ENCODE measurements at places on chromosomes 5 and 9.

GRCh38 chr9:131429121-131430012, 35.5 kb downstream of the PRRC2B start:
- no peak for DNase-seq

- DNase-seq, result no peak
Observed at GRCh38 chr9:128771094-128771721, 519 bp downstream of the ZER1 start.

DNA sequence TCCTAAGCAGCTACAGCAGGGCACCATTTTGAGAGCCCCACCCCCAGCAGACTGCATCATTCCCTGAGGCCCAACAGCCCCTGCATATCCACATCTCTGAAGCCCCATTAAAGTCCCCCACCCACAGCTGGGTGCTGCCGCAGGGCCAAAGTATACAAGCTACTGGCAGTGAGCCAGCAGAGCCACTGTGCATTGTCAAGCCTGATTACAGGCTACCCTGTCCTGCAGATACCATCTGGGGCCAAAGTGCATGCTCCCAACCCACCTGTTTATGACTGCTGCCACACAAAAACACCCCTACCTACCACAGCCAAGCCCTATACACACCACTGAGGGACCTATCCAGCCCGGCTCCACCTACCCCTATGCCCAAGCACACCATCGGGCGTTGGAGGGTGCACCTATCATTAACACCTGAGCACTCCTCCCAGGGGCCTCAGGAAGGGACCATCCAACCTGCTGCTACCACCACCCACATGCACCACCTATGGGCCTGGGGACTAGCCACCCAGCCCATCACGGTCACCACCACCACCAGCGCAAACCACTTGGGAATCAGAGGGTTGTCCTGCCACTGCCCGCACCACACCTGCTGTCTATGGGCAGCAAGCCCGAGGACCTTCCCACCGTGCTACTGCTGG, 105.0 kb downstream of the PLPP1 start:
- no peak for DNase-seq

DNA sequence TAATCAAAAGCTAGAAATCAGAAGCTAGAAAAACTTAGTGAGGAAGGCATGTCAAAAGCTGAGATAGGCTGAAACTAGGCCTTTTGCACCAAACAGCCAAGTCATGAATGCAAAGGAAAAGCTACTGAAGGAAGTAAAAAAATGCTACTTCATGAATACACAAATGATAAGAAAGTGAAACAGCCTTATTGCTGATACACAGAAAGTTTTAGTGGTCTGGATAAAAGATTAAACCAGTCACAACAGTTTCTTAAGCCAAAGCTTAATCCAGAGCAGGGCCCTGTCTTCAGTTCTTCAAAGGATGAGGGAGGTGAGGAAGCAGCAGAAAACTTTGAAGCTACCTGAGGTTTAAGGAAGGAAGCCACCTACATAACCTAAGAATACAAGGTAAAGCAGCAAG, 102.5 kb upstream of the SH3GL2 start:
- no peak for DNase-seq

- no peak for DNase-seq
Observed at GRCh38 chr5:178249191-178249989, 16.8 kb upstream of the PHYKPL start.

DNA sequence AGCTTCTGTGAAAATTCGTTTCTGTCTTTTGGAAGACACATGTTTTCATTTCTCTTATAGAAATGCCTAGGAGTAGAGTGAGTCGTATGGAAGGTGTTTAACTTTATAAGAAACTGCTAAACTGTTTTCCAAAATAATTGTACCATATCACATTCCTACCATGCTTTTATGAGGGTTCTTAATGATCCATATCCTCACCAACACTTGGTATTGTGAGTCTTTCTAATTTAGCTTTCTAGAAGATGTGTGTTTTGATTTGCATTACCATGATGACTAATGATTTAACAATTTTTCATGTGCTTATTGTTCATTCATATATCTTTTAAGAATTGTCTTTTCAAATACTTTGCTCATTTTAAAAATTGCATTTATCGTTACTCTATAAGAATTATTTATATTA, 223.6 kb downstream of the COMMD10 start:
- DNase-seq, result no peak

GRCh38 chr5:120533581-120533980, 69.5 kb downstream of the PRR16 start:
- no peak for DNase-seq

DNA sequence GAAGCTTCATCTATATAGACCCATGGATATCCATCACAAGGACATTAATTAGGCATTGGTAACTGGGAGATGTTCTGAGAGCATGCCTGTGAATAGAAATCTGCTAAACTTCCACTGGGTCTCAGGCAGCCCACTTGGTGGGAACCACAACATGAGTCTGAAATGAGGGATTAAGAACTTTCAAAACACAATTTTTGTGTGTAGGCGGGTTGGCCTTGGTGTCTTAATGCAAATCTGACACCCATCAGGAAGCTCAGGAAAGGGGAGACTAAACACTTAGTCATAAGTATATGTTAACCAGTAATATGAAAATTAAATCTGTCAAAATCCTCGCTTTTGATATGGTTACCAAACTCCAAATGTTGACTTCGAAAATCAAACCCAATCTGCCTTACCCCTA, 113.2 kb downstream of the FANCC start:
- no peak for DNase-seq

GRCh38 chr5:59067956-59068656, 485.2 kb downstream of the RAB3C start:
- DNase-seq, result no peak

- DNase-seq, result no peak
Observed at GRCh38 chr5:41960481-41960880, 35.4 kb downstream of the FBXO4 start.

GRCh38 chr9:91120200-91120599, 241.5 kb downstream of the AUH start:
- DNase-seq, result no peak

- DNase-seq, result no peak
Observed at GRCh38 chr9:108836319-108836718, 19.5 kb downstream of the ACTL7B start.

DNA sequence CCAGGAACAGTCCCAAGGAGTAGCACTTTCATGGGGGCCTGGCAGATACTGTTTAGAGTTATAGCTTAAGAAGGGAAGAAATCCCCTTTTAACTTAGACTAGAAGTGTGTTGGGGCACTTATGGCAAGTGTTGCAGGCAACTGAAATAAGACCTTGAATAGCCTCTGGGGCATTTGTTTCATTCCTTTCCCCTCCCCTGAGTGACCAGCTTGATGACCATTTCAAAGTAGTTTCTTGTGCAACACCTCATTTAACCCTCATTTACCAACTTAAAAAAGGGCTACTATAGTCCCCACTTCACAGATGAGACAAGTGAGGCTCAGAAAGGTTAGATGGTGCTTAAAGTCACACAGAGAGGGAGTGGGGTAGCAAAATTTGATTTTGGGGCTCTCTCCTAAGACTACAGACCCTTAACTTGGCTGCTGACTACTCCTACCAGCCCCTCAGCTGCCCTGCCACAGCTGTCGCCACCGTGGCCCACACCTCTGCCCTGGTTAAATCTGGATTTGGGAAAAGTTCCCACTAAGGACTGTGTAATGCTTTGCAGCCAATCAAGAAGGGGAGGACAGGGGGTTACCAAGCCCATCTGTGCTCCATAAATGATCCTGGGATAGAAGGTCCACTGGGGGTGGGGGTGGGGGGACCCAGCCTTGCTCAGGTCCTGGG, 5.5 kb downstream of the PDLIM4 start:
- DNase-seq, result no peak

GRCh38 chr5:125059255-125060002, 313.0 kb upstream of the ZNF608 start:
- DNase-seq, result no peak

- DNase-seq, result no peak
Observed at GRCh38 chr5:179355976-179356974, 11.0 kb upstream of the ADAMTS2 start.

DNA sequence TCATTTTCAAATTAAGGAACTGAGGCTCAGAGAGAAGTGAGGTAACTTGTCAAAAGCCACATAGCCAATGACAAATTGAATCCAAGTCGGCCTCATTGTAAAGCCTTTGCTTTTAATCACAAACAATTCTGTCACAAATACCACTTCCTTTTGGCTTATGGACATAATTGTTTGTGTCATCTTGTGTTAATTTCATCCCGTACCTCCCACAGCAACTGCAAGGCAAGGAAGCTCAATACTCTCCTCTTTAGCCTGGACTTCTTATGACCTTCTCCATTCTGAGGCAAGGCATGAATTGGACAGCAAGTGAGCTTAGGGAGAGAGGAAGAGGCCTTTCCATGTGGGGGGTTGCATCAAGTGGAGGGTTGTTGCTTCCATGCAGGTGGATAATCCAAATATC, 62.2 kb upstream of the SLC2A8 start:
- no peak for DNase-seq

DNA sequence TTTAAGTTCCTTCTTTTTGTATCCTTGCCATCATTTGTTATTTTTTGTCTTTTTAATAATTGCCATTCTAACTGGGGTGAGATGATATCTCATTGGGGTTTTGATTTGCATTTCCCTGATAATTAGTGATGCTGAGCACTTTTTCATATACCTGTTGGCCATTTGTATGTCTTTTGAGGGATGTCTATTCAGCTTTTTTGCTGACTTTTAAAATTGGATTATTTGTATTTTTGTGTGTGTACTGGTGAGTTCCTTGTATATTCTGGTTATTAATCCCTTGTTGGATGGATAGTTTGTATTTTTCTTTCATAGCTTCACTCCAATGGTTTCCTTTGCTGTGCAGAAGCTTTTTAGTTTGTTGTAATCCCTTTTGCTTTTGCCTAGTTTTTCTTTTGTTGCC, 19.1 kb downstream of the RCL1 start:
- DNase-seq, result no peak

GRCh38 chr9:104915753-104916152, 12.2 kb downstream of the ABCA1 start:
- DNase-seq, result no peak

GRCh38 chr9:123669346-123669745, 260.6 kb downstream of the DENND1A start:
- no peak for DNase-seq

- no peak for DNase-seq
Observed at GRCh38 chr9:95181226-95181818, 136.2 kb downstream of the FANCC start.

DNA sequence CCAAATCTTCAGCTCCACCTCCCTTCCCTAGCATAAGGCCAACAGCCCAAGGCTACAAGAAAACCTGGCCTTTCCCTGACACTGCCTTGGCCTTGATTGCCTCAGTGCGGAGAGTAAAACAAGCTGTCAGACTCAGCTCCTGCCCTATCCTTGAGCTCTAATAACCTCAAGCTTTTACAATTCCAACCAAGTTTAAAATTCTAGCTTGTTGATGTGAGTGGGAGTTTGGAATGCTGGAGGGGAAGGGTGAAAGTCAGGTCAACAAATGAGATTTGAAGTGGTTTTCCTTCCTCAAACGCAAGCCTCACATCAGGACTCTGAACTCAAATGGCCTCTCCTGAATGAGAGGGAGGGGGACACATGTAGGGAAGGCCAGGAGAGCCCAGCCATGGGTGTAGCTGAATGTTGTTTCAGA, 197.0 kb upstream of the VLDLR start:
- no peak for DNase-seq

DNA sequence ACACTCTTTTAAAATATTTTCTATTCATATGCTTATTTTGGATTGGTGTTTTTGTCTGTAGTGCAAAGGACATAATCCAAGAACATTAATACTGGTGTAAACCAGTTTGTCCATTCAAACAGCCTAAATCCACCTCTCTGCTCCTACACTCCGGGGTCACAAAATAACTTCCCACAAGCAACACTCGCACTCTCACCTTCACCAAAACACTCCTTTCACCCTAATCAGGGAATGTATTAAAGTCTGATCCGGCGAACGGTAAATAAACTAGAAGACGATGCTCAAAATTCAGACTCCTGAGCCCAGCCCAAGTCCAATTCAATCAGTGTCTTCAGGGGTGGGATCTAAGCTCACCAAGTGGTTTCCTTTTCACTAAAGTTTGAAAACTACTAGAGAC, 649 bp downstream of the AP3B1 start:
- DNase-seq, result peak; percentile 14

- no peak for DNase-seq
Observed at GRCh38 chr9:26773056-26773455, 119.5 kb downstream of the CAAP1 start.

DNA sequence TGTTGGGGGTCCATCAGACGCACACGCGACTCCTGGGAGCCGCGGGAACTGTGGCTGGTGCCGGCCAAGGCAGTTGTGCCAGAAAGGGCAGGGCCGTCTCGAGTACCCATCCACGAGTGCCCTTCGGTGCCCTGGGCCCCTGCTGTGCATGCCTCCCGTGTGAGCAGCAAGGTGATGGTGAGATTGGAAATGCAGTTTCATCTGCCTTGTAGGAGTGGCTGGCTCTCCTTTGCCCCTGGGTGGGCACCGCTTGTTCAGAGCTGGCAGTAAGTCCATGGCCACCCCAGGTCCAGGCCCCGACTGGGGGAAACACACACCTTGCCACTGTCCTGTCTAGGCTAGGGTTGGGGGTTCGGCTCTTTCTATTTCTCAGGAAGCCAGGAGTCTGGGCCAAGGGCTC, 5.7 kb downstream of the NKD2 start:
- no peak for DNase-seq

DNA sequence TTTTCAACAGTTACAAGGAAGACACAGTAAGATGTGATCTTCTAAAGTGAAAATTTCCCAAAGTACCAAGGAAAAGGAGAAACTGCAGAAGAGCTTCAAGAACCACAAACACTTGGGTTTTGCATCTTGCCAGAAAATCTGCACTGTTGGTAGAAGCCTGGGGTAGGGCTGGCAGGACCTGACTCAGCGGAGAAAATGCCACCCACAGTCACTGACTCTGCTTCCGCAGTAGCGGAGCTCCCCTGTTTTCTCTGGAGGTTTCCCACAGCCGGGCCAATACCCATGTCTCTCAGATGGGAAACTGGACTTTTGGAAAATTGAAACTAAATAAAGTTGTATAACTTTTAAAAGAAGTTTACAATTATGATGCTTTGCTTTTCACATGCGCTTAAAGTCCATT, 104.2 kb downstream of the MEF2C start:
- no peak for DNase-seq

DNA sequence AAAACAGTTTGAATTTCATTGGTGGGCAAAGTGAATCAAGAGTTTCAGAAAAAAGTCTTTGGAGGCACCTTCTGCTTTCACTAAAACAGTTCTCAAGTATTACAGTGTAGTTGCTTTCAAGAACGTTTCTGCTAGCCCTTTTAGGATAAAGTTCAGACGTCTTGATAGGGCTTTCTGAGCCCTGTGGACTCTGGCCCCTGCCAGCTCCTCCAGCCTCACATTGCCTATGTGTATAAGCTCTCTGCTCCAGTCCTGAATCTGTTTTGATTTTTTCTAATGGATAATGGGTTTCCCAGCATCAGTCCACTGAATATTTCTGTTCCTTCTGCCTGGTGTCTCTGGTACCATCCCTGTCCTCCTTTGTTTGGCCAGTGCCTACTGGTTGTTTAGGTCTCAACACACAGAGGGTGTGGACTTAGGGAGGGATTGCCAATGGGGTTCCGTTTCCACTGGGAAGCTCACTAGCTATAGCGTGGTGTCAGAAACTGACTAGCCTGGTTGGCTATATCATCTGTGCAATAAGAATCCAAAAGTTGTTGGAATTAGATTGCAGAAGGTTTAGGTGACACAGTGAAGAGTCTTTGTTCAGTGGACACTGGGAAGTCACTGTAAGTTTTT, 26.4 kb downstream of the ARHGAP26 start:
- DNase-seq, result no peak

Data from frontal cortex (tissue), 4 donors.